ENCODE measurements at places on chromosomes 6 and 20. TPM values are rescaled to one million over a fixed set of nuclear protein-coding genes. Genes with fewer than 3 reads are reported as not detected.

KCNQ2 gene
- not detected for total RNA-seq

MYMX gene
- total RNA-seq, result not detected

STMND1 gene
- total RNA-seq, result not detected

DNA sequence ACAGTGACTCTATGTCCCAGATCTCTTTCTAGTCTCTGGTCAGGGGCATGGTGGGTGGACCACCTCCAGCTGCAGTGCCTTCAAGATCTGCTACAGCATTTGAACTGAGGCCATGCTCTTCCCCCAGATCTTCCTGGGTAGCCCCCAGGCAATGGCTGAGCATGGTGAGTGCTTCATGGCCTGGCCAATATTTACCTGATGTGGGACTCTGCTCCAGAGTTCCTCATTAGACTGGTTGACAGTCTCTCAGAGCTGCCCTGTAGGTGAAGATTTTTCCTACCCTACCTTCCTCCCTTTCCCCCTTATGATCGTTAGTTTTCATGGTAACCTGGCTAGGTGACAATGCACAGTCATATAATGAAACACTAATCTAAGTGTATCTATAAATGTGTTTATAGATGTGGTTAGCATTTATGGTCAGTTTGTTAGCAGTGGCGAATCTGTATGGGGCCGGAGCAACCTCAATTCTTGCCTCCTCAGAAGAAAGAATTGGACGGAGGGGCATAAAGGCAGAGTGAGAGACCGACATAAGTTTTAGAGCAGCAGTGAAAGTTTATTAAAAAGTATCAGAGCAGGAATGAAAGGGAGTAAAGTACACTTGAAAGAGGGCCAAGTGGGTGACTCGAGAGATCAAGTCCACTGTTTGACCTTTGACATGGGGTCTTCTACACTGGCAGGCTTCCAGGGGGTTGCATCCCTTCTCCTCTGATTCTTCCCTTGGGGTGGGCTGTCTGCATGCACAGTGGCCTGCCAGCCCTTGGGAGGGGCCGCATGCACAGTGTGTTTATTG is 256.3 kb downstream of the CD83 start:
- H3K27me3 ChIP-seq, result no peaks in the 10 kb centered on the region
- peaks cover 20% of the 10 kb centered on the region for H3K4me1 ChIP-seq
- H3K36me3 ChIP-seq, result no peaks in the 10 kb centered on the region
- H3K4me3 ChIP-seq, result no peak overlapping the region
- no peak for DNase-seq

DNA sequence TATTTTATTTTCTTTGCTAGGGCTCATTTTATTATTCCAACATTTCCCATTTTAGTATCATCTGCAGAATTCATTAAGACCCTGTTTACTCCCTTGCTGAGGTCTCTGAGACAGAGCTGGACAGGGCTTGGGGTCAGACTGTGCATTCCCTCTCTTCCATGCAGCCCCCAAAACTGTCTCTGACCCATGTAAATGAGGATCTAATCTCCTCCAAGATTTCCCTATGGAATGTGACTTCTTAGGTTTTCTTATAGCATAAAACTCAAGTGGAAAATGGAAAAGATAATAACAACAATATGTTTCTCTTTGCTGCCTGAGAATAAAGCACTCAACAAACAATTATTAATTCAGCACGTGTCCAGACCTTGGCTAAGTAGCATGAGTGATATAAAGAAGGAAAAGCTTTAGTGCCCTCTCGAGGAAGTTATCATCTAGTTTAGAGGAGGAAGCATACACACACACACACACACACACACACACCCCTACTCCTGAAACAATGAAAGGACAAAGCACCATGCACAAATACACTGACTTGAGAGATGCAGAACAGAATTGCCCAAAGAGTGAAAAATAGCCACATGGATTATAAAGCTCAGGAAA is 815.5 kb downstream of the BCKDHB start:
- no peak overlapping the region for H3K4me3 ChIP-seq
- H3K36me3 ChIP-seq, result no peaks in the 10 kb centered on the region
- DNase-seq, result no peak
- H3K4me1 ChIP-seq, result no peaks in the 10 kb centered on the region
- H3K27ac ChIP-seq, result no peak overlapping the region
- H3K27me3 ChIP-seq, result no peaks in the 10 kb centered on the region

DNA sequence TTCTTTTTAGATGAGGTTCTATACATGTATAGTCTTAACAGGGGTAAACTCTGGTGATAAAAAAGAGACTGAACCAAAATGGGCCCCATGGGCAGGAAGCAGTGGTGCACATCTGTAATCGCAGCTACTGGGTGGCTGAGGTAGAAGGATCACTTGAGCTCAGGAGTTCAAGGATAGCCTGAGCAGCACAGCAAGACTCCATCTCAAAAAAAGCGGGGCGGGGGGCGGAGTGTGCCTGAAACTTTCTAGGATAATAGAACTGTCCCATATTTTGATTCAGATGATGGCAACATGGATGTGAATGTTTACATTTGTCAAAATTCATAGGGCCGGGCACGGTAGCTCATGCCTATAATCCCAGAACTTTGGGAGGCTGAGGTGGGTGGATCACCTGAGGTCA is 48.8 kb upstream of the TAF8 start:
- H3K36me3 ChIP-seq, result peaks cover 14% of the 10 kb centered on the region
- H3K4me3 ChIP-seq, result no peak overlapping the region
- no peak overlapping the region for H3K27ac ChIP-seq
- peaks cover 9% of the 10 kb centered on the region for H3K4me1 ChIP-seq
- H3K27me3 ChIP-seq, result no peaks in the 10 kb centered on the region

MYBL2 gene
- 76.6 TPM for total RNA-seq

DNA sequence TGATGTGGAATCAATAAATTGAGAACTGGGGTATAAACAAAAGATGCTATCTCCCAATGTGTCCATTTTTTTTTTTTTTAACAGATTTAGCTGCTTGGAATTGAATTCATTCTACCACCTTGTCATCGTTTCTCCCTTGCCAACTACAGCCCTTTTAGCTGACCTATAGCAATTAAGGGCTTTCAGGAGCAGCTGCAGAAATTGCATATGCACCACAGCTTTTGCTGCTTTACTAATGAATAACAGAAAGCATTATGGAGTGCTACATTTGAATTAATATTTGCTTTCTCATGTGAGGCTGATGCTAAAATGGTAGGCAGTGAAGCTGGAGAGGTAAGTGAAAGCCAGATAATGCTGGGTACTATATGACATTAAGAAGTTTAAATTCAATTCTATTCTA is 5.7 kb downstream of the SESN1 start:
- peaks cover 30% of the 10 kb centered on the region for H3K4me1 ChIP-seq
- peaks cover 4% of the 10 kb centered on the region for H3K36me3 ChIP-seq
- no peaks in the 10 kb centered on the region for H3K27me3 ChIP-seq
- no peak overlapping the region for H3K4me3 ChIP-seq
- DNase-seq, result no peak

DNA sequence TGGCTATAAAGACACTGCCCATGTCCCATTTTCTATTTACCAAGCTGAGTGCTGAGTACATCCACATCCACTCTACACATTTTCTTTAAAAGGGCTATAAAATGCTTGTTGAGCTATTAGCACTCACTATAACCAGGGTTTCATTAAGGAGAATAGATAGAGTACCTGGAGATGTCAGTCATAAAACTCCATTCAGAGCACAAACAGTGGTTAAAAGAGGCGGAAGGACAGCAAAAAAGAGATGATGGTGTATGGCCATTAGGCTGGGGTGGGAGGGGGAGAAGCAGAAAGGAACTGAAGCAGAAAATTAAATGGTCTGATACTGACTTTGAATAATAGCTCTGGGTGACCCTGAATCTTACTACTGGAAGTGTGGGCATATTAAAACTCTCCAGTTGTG is 609.9 kb upstream of the MAP3K7 start:
- no peaks in the 10 kb centered on the region for H3K4me1 ChIP-seq
- H3K4me3 ChIP-seq, result no peak overlapping the region
- H3K36me3 ChIP-seq, result no peaks in the 10 kb centered on the region
- H3K27me3 ChIP-seq, result no peaks in the 10 kb centered on the region
- H3K27ac ChIP-seq, result no peak overlapping the region

- no peaks in the 10 kb centered on the region for H3K27me3 ChIP-seq
- no peaks in the 10 kb centered on the region for H3K36me3 ChIP-seq
Observed at GRCh38 chr20:32560989-32561830, 23.9 kb downstream of the NOL4L start.

- no peak overlapping the region for H3K27ac ChIP-seq
- no peak for DNase-seq
- H3K4me1 ChIP-seq, result no peaks in the 10 kb centered on the region
- peaks cover 24% of the 10 kb centered on the region for H3K27me3 ChIP-seq
- no peak overlapping the region for H3K4me3 ChIP-seq
Observed at GRCh38 chr6:113847447-113847846, 9.7 kb upstream of the MARCKS start.

KIF3B gene
- total RNA-seq, result 23.1 TPM

DNA sequence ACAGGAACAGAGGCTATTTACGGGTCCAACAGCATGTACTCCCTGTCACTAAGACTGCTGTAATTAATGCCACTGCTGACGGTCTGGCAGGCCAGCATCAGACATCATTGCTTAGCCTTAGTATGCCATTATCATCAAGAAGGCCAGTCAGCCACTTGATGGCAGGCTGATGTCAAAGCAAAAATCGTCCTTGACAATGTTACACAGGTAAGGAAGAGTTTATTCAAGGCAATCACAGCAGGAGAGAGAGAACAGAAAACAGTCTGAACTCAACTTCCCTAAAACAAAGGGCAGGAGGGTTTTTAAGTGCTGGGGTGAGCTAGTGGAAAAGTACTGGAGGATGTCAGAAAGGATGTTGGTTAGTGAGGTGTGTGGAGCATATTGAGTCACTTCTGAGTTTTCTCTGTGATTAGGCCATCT is 25.1 kb downstream of the FKBP1C start:
- no peak overlapping the region for H3K4me3 ChIP-seq
- no peaks in the 10 kb centered on the region for H3K27me3 ChIP-seq
- no peak for DNase-seq
- H3K36me3 ChIP-seq, result no peaks in the 10 kb centered on the region

WFDC5 gene
- total RNA-seq, result 0.73 TPM

TNXB gene
- 6.4 TPM for total RNA-seq

- H3K27me3 ChIP-seq, result no peaks in the 10 kb centered on the region
- H3K36me3 ChIP-seq, result no peaks in the 10 kb centered on the region
- DNase-seq, result no peak
- H3K4me3 ChIP-seq, result no peak overlapping the region
- H3K4me1 ChIP-seq, result no peaks in the 10 kb centered on the region
- H3K27ac ChIP-seq, result no peak overlapping the region
Observed at GRCh38 chr6:56511591-56511990, 131.1 kb downstream of the DST start.

Measured in activated CD4-positive, alpha-beta memory T cell treated with anti-CD3 and anti-CD28 coated beads, Interleukin-2, amount 10 ng/mL, durations not matched to agents 7 days and 5 days (primary cell).